D341Med (cell line): ENCODE measurements at places on chromosomes 4 and X.

DNA sequence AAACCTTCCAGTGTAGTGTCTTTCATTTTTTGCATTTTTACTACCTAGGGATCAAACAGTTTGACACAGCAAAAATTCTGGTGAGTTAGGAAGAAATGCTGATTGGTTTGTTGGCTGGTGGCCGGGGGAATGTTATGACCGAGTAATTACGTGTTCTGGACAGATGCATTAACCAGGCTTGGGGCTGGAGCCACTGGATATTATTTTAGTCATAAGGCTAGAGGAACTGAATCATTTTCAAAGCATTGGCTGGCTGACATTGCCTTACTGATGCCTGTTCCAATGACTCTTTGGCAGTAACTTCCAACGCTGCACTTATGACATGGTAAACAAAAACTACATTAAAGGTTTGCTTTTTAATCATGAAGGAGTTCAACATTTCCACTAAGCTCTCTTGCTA lies 84.6 kb downstream of the FBXO8 start:
- DNase-seq = no peak

GRCh38 chr4:139655116-139655515 lies 10.5 kb upstream of the MGST2 start:
- peak; percentile 57 for DNase-seq

GRCh38 chr4:80073473-80074008 lies 512 bp upstream of the ANTXR2 start:
- no peak for DNase-seq

GRCh38 chrX:134443020-134443419 lies 16.9 kb upstream of the HPRT1 start:
- no peak for DNase-seq

GRCh38 chrX:72009731-72010130 lies 99.1 kb downstream of the NHSL2 start:
- no peak for DNase-seq

- no peak for DNase-seq
These were observed 47.1 kb downstream of the FAM193A start for GRCh38 chr4:2583517-2583916.

GRCh38 chrX:85765651-85766050 lies 281.7 kb downstream of the CHM start:
- no peak for DNase-seq

DNA sequence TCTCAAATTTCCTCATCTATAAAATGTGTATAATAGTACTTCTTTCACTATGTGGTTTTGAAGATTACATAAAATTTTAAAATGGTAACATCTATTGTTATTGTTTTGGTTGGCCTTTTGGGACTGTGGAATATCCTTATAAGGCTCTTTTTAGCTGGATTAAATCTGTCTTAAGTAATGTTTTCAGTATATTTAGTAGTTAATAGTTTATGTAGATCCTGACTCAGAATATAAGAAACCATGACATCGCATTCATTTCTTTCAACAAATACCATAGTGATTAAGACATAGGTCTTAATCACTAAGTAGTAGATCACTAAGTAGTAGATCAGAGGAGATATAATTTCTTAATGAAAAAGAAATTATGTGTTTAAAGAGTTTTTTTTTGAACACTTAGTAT lies 48.5 kb downstream of the MRPL1 start:
- DNase-seq = no peak
